Globus pallidus (tissue), 1 donor: ENCODE measurements at places on chromosomes 7 and 10.
A peak's percentile ranks its signal among the peaks of the same experiment; 100 is the strongest.

DNA sequence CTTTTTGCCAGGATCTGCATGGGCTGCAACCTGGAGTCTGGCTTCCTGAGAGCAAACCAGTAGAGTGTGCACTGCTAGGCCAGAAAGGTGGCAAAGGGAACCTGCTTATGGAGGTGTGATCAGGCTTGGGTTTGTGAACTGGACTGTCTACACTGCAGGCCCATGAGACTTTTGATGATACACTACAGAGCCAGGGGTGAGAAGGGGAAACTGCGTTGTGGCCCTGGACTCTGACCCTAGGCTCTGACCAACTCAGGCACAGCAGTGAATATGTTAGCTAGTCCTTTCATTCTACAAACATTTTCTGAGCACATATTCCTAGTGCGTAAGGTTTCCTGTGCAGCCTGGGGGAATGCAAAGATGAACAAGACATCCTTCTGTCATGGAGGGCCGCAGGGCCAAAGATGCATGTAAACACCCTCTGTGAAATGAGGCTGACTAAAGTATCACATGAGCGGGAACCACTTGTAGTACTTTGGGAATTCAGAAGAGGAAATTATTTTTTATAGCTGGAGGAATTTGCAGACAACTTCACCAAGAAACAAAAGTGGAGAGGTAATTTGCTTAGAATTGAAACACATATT lies 63.8 kb upstream of the HPS1 start:
- no peak for DNase-seq

- no peak for DNase-seq
These were observed 30.1 kb downstream of the JCAD start for GRCh38 chr10:30029164-30029871.

DNA sequence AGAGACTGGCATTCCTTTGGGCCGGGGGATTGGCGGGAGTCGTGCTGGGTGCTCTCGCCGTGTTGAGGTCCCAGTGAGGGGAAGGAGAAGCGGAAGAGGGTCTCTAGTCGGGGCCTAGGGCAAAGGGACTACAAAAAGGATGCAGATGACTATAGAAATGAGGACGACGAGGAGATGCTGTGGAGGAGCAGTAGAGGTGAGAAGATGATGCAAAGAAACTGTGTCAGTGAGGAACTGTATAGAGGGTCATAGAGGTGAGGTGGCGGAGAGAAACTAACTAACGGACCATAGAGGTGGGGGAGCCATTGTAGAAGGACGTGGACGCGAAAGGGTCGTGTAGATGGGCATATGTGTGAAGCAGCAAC lies 324 bp downstream of the TWNK start:
- DNase-seq: no peak

- DNase-seq: no peak
These were observed 88.7 kb downstream of the RAMP3 start for GRCh38 chr7:45246339-45246738.

DNA sequence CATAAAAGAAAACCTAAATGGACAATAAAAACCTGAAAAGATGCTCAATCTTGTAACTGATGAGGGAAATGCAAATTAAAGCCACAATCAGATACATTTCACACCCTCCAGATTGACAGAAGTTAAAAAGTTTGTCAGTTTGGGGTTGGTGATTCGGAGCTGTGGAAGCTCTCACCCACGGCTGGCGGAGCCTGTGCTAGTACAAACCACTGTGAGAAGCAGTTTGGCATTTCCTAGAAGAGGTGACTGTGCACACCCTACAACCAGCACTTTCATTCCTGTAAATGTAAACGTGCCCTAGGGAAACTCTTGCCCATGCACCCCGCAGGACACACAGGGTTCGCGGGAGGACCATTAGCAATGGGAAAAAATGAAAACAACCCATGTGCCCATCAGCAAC lies 114.1 kb downstream of the BMS1 start:
- no peak for DNase-seq

GRCh38 chr7:127650847-127651555 lies 993 bp upstream of the SND1 start:
- no peak for DNase-seq

GRCh38 chr10:112778579-112778978 lies 171.5 kb upstream of the TCF7L2 start:
- no peak for DNase-seq

DNA sequence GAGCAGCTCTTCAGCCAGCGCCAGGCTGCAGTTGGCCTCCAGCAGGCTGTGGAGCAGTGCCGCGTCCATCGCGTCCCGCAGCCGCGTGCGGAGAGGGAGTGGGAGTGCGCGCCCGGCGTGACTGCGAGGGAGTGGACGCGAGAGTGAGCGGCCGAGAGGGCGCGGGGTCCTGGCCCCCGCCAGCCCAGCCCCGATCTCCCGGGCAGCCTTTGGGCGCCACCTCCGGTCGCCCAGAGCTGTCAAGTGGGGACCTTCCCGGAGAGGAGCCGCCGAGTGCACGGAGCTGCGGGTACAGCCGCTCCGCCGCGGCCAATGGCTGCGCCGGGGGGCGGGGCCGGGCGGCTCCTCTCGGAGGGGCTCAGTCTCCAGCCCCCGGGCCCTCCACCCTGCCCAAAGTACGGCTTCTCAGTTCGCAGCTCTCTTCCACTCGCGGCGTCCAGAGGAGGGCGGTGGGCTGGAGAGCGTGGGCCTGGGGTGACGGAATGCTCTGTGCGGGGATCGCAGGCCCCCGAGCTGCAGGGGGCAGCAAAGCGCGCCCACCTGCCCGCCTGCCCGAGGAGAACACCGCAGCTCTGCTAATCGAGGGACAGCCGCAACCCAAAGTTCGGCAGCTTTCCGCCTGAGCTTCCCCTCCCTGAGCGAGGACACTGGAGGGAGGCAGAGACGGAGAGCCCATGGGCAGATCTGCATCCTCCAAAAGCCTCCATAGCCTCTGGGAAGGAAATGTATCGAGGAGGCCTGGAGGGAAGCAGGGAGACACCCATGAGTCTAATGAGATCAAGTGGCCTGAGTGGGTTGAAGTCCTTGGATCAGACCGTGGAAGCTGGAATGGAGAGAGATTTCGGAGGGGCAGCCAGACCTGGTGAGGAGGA lies at the start of gene CRHR2:
CRHR2 (minus strand) TSS at position 245 of the 872 bp plus-strand sequence; CDS start at position 69, 176 bp downstream.
- DNase-seq: no peak

DNA sequence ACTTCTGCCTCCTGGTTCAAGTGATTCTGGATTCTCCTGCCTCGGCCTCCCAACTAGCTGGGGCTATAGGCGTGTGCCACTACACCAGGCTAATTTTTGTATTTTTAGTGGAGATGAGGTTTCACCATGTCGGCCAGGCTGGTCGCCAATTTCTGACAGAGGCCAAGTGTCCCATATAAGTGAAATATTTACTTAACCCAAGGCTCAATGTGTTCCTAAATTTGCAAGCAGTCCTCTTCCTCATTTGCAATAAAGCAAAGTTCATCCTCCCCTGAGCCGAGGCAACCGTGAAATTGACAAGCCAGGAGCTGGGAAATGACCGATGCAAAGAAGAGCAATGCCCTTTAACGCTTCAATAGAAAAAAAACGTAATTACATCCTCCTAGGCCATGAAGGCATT lies 347.7 kb downstream of the FRMD4A start:
- DNase-seq: no peak

GRCh38 chr7:28093623-28094232 lies 86.9 kb downstream of the JAZF1 start:
- peak; percentile 50 for DNase-seq

DNA sequence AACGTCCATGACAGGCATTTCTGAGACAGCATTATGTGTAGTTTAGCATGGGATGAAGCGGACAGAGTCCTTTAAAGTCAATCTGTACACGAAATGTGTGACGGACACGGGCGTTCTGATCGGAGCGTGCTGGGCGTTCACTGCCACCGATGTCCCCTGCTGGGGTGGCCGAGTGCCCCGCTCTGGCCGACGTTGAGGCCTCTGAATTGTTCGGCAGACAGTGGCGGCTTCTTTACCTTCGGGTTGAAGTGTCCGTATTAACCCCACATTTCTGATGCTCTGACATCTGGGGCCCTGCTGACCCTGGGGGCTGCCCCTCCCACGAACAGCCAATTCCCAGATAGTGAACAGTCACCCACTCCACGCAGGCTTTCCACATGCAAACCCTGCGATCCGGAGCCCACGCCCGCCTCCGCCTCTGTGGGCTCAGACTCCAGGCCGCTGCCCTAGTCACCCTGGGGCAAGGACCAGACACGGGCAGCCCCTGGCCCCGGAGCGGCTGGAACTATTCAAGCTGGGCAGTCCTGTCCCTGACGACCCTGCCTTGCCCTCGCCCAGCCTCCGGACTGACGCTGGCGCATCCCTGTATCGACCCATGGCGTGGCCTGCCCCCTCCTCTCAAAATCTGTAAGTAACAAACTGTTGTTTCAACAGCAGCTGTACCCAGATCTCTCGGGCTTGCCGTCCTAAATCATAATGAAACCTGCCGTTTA lies 445.7 kb downstream of the PTPRN2 start:
- DNase-seq: no peak
